ENCODE measurements at places on chromosomes 7 and 10.
A peak's percentile ranks its signal among the peaks of the same experiment; 100 is the strongest.

GRCh38 chr7:8060241-8060640 lies 91.6 kb downstream of the GLCCI1 start:
- DNase-seq, result no peak

DNA sequence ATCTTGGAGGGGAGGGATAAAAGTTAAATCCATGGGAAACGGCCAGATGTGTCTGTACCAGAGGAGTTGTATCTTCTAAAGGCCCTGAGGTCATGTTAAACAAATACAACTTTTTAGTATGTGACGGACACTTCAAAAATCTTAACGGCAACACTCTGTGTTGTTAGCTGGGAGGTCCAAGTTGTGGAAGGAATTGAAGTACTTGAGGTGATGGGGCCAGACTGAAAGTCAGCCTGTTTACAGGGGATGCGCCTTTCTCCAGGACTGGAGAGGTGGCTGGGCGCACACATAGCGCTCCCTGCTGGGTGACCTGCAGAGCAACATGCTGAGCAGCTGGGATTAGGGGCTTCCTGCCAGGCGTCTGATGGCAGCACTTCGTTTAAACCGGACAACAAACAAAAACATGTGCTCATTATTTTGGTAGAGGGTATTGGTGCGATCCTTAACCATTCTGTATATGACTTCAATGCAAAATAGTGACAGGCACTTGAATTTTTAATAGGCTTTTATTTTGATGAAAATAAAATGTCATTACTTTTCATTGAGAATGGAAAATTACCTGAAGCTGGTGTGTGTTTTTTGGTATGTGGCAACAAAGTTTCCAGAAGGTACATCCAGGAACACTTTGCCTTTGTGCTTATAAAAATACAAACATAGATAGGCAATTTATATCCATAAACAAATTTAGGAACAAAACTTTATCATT lies 198.2 kb downstream of the MLLT10 start:
- DNase-seq, result no peak

- no peak for DNase-seq
Measured at GRCh38 chr10:98611436-98611835, 164.7 kb upstream of the HPS1 start.

GRCh38 chr10:63416376-63416775 lies 49.4 kb downstream of the JMJD1C start:
- DNase-seq, result no peak

DNA sequence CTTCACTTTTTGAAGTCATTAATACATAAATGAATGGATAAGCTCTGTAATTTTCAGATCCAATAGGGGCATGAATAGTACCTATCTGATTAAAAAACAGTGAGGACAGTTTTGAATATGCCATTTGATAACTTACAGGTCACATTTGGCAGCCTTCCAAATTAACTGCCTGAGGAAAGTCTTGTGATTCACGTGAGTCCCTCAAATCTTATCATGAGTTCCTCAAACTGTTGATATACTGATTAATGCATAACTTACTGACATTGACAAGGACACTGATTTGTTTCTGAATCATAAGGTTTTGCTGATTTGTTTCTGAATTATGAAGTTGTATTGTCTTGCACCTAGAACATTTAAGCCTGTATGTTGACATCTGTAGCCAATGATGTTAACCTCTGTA lies 55.1 kb downstream of the ANKMY2 start:
- DNase-seq, result no peak

DNA sequence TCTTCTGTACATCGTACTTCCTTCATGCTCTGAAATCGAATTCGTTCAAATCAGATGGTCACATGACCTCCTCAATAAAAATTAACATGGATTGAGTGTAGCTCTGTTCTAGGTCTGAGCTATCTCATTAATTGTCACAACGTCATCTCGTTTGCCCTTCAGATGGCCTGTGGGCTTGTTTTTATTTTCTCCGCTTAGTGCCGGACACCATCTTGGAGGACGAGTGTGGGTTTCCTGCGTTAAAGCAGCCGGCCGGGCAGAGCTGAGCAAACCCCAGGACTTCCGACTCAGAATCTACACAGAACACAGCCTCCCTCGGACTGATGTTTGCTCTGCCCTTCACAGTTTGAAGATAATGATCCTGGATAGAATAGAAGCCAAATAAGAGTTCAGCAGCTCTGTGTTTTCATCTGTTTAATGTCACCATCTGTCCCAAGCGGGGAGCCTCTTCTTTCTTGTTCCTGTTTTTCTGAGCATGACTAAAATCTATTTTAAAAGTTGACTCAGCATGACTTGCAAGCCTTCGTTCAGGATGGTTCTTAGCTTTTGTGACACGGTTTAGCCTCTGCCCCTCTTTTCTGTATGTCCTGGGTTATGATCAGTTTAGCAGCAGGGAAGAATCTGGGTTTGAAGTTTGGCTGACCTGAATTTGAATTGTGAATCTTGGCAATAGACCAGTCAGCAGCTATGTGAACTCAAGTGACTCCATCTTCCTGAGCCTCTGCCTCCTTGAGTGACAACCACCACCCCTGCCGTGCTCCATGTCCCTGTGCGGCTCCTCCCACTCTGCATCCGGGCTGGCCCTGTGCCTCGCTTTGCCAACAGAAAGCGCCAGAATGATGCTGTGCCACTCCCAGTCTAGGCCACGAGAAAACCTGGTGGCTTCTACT lies 30.6 kb upstream of the GALNTL5 start:
- DNase-seq, result no peak

DNA sequence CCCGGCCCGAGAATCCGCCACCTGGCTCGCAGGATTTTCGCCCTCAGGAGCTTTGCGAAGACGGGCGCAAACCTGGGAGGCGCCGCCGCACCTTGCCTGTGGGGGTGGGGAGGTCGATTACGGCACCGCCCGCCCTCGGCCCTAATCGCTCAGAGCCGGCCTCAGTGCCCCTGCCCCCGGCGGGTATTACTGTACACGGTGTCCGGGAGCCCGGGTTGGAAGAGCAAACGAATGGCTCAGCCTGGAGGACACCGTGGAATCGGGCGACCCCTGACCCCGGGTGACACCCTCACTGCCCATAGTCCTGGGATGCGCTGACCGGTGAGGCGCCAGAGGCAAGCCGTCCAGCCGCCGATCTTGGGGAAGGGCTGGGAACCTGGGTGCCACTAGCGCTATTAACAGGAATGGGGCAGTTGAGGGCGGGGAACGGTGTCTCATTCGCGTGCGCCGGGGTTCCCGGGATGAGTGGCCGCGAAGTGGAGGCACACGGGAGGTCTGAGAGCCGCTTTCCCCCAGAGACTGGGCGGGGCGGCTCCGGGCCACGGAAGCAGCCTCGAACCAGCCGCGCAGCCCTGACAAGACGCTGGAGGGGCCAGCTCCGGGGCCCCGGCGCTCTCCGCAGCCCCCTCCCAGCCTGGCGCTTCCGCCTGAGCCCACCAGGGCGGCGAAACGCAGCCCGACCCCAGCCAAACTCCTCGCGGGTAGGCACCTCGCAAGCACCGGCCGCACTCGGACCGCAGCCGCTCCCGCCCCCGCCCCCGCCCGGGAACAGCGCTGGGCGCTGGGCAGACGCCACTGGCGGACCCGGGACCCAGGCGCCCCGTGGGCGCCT lies 167.5 kb downstream of the NRF1 start:
- DNase-seq, result peak; percentile 40

GRCh38 chr7:156041398-156041797 lies 229.1 kb upstream of the SHH start:
- DNase-seq, result no peak

All from NCI-H2107 (cell line).